Stromal cell of bone marrow (primary cell): ENCODE measurements at places on chromosomes 5 and 9.

GRCh38 chr9:89986190-89986589 lies 381.4 kb downstream of the GADD45G start:
- DNase-seq, result no peak

GRCh38 chr5:93313672-93314071 lies 267.3 kb downstream of the NR2F1-AS1 start:
- no peak for DNase-seq

- DNase-seq, result peak; percentile 21
These were observed 591.8 kb upstream of the CLINT1 start for GRCh38 chr5:158450751-158451171.

DNA sequence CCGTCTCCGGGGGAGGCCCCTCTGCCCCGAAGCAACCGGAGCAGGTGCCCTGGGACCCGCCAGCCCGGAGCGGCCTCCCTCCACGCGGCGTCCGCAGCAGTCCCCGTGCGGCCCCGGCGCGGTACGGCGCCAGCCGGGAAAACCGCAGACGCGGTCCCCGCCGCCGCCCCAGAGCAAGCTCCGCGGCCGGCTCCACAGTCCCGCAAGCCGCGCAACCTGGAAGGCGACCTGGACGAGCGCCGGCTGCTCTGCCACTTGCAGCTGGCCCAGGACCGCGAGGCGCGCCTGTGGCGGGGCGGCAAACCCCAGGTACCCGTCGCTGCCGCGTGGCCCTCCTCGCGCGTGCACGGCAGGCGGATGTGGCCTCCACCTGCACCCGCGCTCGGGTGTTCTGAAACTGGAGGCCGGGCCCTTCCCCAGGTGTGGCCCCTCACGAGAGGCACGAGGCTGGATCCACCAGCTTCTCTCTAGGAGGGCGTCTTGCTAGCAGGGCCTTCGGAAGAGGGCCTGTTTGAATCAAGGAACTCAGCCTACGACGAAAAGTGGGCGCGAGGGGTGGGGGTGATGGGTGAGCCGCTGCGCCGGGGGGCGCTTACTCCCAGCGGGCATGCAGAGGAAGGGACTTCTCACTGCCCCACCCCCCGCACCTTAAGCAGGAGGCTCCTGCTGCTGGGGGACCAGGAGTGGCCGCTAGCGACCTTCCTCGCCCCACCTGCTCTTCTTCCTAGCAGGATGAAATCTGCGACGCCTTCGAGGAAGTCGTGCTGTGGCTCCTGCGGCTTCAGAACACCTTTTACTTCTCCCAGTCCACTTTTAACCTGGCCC lies 602 bp downstream of the CCNI2 start:
- DNase-seq, result no peak

DNA sequence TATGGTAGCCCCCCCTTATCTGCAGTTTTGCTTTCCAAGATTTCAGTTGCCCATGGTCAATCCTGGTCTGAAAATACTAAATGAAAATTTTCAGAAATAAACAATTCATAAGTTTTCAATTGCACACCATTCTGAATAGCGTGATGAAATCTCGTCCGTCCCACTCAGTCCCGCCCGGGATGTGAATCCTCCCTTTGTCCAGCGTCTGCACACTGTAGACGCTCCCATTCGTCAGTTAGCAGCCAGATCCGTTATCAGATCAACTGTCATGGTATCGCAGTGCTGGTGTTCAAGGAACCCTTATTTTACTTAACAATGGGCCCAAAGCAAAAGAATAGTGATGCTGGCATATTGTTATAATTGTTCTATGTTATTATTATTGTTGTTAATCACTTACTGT lies 98.6 kb downstream of the TMEM215 start:
- DNase-seq, result no peak

DNA sequence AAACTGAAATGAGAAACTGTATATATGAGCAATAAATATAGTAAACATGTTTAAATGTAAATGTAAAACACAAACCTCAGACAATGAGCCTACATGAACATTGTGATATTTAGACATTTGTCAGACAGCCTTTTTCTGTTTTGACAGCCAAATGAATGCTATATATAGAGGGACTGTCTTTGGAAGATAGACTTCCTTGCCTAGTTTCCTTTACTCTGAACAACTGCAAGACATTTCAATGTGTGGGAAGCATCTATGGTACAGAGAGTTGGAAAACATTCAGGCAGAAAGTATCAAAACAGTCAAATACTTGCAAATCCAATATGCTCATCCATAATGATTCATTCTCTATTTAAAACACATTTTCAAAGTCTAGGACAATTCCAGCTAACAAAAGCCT lies 31.7 kb upstream of the TUSC1 start:
- DNase-seq, result no peak

DNA sequence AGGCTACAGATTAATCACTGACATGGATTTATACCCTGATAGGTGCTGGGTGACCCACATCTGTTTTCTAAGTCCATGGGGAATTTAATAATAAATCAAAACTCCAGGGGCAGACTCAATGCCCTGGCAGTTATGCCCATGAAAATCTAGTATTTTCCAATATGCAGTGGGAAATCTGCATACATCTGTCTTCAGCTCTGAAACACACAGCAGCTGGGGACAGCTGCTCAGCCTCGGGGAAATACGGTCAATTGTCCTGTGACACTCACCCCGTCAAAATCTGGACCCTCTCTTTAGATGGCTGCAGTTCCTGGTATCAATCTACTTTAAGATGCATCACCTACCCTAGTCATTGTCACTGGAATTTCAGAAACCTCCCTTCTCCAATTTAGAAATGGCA lies 12.7 kb upstream of the C1QTNF3 start:
- no peak for DNase-seq
